ENCODE measurements at places on chromosomes 1 and 21.

DNA sequence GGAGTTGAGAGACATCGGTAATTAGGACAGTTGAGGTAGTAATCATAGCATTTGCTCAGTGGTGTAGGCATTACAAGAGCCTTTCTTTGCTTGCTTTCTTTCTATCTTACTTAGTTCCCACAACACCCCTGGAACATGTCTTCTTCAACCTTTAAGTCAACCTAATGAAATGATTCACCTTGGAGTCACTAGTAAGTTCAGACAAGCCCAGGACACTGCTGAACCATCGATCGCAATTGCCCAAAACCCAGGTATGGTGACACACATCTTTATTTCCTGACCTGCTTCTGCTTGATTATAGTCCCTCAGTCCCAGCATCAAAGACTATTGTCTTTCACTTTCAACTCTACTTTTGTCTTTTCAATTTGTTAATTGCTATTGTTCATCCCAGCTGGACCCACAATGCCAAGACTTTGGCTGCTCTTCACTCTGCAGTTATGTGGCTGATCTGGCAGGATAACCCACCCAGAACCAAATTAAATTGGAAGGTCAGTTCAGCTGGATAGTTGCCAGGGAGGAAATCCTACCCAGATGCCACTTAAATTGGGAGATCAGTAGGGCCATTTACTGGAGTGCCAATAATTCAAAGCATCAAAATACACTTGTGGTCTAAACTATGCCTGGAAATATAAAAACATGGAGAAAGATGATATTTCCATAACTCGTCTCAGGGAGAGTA is 272.9 kb downstream of the RWDD3 start:
- DNase-seq, result no peak

DNA sequence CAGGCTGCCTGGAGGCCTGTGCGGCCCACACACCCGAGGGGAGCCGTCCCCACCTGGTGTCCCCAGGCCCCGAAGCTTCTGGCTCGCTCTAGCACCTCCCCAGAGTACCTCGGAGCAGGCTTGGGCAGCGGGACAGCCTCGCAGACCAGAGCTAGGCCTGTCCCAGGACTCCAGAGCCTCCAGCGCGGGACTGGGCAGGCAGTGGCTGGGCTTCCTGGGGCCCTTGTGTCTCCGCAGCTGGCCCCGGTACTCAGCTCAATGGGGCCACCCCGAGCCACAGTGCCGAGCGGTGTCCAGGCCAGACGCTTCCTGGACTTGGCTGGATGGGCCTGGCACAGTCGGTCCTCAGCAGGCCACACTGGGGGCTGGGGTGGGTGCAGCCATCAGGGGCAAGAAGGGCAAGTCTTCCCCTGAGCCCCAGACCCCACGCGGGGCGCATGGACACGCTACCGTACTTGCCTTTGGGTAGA is 4.9 kb downstream of the SCNN1D start:
- DNase-seq, result no peak

DNA sequence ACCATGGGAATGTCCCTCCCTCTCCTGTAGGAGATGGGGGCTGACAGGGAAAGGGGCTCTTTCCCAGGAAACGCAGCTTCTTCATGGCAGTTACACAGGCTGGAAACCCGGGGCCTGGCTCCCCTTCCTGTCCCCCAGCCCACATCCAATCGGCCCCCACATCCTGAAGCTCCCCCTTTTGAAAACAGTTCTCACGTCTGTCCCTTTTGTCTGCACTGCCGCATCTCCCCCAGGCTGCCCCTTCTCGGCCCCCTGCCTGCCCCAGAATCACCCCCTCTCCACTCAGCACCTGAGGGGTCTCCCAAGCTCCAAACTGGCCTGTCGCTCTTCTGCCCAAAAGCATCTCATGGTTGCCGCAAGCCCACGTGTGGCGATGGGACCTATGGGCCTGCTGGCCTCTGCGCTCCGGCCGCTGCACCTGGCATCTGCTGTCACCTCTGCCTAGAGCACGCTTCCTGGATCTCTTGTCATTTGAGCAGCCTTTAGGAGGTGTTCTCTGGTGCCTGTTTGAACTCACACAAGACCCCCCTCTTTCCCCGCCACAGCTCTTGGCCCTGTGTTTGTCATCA is 867 bp downstream of the SLC1A7 start:
- no peak for DNase-seq

DNA sequence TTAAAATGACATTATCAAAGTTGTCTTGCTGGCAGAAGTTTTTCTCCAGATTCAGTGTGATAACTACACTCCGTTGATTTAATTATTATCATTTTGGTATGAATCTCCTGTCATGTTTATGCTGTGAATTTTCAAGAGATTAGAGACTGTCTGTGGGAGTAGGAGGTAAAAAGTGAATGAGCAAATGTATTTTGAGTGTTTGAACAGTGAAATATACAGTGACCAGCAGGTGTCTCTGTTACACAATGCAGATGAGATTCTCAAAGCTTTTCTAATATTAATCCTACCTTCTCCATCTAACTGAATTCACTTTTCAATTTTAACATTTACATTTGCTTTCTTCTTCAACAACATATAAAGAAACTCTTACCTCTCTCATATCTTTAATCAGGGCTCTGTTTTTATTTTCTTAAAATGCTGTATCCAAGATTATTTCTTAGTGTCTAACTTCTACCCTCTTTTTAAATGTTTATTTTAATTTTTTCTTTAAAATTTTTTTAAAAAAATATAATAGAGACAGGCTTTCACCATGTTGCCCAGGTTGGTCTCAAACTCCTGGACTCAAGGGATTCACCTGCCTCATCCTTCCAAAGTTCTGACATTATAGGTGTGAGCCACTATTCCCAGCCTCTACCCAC is 20.9 kb upstream of the HSPA13 start:
- DNase-seq, result no peak

DNA sequence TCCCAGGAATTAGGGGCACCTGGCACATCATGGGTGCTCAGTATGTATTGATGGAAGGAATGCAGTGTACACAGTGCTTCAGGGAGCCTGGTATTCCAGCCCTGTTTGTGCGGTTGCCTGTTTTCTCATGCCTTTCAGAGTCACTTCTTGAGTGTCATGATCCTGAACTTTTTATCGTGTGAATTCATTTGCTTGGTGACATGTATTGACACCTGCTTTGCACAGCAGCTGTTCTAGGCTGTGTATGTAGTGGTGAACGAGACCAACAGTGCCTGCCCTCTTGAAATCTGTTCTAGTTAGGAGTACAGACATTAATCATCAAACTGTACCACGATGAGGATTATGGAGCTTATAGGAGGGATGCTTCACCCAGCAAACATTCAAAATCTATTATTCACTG is 6.1 kb downstream of the HTR6 start:
- no peak for DNase-seq

GRCh38 chr21:42063191-42063570 is 7.9 kb upstream of the UMODL1 start:
- DNase-seq, result no peak

DNA sequence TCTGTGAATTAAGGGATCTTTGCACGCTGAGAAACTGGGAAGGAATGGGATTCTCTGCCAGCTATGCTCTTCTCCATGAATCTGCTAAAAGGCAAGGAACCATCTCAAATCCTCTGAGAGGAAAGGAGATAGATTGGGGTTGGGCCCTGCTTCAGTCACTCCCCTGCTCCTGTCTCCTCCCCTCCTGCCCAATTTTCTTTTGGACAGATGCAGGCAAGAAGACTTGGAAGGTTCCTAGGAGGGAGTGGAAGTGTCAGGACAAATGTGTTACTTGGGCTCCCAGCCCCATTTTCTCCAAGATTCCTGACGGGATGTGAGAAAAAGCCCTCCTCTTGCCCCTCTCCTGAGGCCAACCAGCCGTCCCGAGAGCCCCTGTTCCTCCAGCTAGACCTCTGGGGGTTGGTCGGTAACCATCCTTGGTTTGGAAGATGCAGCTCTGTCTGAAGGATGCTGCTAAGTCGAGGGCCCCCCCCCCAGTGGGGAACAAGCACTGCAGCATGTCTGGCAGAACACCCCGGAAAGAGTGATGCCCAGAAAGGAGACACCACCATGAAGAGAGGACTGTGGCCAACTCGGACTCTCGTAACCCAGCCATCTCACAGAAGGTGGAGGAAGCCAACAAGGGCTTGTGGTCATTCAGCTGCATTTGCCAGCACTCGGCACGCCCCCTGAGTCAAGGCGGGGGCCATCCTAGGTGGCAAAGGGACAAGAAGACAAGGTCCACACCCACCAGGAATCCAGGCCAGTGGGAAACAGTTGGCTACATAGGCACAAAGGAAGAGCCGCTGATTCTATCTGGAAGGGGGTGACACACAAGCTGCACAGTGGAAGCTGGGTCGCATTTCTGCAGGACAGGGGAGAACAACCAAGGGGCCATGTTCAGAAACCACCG is 43.7 kb downstream of the CDK18 start:
- no peak for DNase-seq

DNA sequence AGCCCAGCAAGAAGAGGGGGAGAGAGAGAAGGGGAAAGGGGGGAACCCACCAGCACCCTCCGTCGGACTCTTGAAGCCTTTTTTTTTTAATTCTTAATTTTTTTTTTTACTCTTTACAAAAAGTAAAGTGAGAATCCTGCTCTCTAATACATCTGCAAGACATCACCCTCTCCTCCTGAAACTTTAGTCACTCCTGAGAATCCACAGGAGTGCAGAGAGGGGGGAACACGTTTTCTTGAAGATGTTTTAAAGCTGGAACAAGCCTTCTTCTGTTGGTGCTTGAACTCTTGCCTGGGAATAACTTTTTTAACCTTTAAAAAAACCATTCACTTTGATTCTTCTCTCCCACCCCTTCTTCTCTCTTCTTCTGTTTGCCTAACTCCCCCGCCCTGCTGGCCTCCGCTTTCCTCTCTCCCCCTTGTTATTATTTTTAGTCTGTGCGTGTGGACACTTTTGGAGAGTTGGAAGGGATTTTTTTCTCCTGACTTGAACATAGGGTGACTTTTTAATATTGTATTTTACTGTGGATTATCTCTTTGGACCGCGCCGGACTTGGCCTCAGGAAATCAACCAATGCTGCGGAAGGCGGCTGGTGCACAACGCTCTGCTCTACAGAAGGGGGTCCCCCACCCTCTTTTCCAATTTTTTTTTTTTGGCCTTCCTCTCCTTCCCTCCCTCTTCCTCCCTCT is 383 bp upstream of the PRRX1 start:
- no peak for DNase-seq

- DNase-seq, result no peak
Observed at GRCh38 chr1:9246841-9247785, 12.5 kb downstream of the H6PD start.

GRCh38 chr1:76170084-76170483 is 95.5 kb downstream of the ST6GALNAC3 start:
- no peak for DNase-seq
